ENCODE measurements at places on chromosomes 6 and 20.

GRCh38 chr6:19789100-19789803 lies 47.9 kb upstream of the ID4 start:
- no peak for DNase-seq

DNA sequence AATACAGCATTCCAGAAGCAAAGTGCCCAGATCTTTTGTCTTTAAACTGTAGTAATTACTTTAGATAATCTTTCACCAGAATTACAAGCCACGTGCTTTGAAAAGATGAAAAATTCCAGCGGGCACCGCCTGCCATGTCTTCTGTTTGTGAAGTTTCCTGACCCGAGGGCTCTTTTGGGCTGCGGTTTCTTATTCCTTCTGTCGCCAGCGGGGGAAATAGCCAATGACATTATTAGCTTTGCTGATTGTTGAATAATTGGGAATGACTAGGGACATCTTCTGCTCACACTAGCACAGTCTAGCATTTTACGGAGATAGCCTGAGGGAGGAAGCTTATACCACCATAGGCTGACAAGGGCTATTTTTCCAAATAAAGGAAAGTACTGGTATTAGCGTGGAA lies 124.7 kb downstream of the SAMD5 start:
- DNase-seq, result no peak

GRCh38 chr6:137283940-137284810 lies 65.0 kb upstream of the IFNGR1 start:
- DNase-seq, result peak; percentile 9

- DNase-seq, result no peak
Observed at GRCh38 chr6:29011276-29011734, 6.2 kb upstream of the ZNF311 start.

DNA sequence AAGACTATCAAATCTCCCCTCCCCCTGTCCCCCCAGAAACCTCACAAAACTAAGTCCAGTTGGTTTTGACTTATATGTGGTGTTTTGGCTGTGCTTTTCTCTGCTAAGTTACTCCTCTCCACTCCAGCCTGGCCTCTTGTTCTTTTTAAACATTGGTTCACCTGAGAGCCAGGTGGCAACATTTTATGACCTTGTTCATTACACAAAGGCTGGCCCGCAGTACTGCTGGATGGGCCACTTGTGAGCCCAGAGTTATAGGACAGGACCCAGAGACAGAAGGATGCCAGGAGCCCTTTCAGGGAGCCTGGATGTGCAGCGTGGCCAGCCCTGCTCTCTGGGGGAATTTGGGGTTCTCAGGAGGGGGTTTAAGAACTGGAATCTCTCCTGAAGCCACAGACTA lies 90.0 kb downstream of the RAMACL start:
- DNase-seq, result no peak

GRCh38 chr20:32829311-32830005 lies 9.7 kb downstream of the MAPRE1 start:
- DNase-seq, result no peak

DNA sequence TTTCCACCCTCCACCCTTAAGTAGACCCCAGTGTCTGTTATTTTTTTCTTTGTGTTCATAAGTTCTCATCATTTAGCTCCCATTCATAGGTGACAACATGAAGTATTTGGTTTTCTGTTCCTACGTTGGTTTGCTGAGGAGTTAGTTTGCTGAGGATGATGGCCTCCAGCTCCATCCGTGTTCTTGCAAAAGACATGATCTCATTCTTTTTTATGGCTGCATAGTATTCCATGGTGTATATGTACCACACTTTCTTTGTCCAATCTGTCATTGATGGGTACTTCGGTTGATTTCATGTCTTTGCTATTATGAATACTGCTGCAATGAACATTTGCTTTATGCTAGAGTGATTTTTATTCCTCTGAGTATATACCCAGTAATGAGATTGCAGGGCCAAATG lies 301.2 kb downstream of the ADGRG6 start:
- no peak for DNase-seq

- DNase-seq, result no peak
Observed at GRCh38 chr6:41280381-41281057, 6.0 kb downstream of the TREM1 start.

GRCh38 chr20:45303586-45304463 lies 2.8 kb upstream of the RBPJL start:
- DNase-seq, result no peak

DNA sequence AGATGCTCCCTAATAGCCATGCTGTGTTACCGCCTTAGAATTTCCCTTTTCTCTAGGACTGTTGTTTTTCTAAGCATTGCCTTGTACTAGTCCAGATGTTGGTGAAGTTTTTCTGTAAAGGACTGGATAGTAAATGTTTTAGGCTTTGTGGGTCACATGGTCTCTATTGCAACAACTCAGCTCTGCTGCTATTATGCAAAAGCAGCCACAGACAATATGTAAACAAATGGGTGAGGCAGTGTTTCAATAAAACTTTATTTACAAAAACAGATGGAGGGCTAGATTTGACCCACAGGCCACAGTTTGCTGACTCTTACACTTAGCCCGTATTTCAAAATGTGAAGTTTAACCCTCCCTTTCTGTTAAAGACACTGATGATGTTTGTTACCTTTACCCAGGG lies 207.6 kb upstream of the MYLIP start:
- DNase-seq, result no peak

DNA sequence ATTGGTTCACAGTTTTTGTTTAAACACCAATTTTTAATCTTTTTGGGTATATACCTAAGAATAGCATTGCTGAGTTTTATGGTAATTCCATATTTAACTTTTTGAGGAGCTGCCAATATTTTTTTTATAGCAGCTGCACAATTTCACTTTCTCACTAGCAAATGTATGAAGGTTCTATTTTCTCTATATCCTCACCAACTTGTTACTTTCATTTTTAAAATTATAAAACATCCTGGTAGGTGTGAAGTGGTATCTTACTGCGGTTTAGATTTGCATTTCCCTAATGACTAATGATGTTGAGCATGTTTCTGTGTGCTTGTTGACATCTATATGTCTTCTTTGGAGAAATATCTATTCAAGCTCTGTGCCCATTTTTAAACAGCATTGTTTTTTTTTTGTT lies 452.1 kb downstream of the GRIK2 start:
- no peak for DNase-seq

DNA sequence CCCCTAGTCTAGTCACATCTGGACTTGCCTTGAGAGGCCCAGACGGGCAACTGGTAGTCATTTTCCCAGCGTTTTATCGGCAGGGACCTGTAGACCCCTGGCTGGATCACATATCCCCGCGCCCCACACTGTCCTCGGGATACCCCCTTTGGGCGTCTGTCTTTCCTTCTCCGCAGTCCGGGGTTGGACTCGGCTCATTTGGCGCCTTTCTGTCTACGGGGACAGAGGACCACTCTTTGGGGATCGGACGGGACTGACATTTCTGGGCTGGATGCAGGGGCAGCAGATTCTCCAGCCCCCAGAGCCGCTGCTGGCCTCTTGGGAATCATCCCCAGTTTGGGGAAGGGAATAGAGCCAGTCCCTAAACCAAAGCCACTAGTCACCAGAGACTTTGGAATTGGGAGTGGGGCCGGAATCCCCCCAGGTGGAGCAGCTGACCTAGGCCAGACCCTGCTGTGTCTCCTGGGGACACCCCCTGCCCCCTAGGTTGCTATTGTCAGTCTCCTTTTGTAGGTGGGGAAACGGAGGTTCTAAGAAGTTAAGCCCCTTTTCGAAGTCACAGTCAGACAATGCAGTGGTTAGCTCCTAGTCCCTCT lies 734 bp downstream of the FAM110A start:
- DNase-seq, result no peak

DNA sequence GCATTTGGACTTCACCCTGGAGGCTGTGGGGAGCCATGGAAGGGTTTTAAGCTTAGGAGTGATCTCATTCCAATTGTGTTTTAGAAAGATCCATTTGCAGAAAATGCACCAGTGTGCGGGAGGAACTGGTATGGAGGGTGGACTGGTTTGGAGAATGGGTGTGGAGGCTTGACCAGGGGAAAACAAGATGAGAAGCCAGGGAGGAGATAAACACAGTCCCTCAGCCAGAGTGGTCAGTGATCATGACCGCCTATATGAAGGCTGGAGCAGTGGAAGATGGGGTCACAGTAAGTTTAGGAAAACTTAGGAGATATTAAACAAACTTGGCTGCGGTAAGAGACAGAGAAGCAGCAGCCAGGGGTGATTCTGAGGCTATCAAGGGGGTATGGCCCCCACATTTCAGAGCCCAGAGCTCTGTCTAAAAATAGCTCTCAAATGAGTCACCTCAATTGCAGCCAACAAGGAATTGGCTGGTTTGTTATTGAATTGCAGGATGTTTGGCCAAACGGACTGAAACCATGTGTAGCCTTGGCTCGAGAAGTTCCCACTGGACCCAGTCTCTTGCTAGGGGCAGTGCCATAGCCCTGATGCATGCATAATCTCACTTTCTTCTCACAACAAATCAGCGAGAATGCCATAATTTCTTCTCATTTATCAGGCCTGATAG lies 159.9 kb upstream of the TOP1 start:
- no peak for DNase-seq

GRCh38 chr6:144252259-144252658 lies 32.9 kb upstream of the UTRN start:
- no peak for DNase-seq

- DNase-seq, result no peak
Observed at GRCh38 chr20:16942051-16942450, 193.9 kb downstream of the OTOR start.

DNA sequence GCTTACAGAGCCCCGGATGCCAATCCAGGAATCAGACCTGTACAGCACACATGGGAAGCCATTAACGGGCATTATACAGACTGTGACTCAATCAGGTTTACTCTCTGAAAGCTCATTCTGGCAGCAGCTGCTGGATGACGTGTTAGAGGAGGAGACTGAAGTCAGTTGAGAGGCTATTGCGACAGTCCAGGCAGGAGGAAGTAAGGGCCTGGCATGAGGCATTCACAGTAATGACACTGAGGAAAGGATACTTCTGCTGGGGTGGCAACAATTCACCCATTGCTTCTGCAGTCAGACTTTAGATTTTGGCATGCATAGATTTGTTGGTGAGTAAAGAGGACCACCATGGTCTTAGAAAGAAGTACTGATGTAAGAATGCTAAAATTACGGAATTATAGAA lies 151.0 kb upstream of the HEY2 start:
- no peak for DNase-seq

All from GM12892 (cell line).